Smooth muscle cell of the coronary artery (primary cell): ENCODE measurements at places on chromosomes 12 and 14. TPM values are rescaled to one million over a fixed set of nuclear protein-coding genes. Genes with fewer than 3 reads are reported as not detected.

The MMP19 gene
- total RNA-seq, result 4.0 and 12.0 TPM in 2 replicates

The GLS2 gene
- total RNA-seq, result 0.38 TPM in 1 of 2 replicates, not detected in the other

The SALL2 gene
- 2.0 and 2.9 TPM in 2 replicates for total RNA-seq

The FGD6 gene
- total RNA-seq, result 2.6 and 26.9 TPM in 2 replicates

The ZC2HC1C gene
- total RNA-seq, result 0.23 and 0.53 TPM in 2 replicates

The BHLHE41 gene
- total RNA-seq, result 0.70 and 3.2 TPM in 2 replicates

The GTF2A1 gene
- total RNA-seq, result 25.4 and 43.3 TPM in 2 replicates

The TMCC3 gene
- total RNA-seq, result under 0.01 and 2.7 TPM in 2 replicates

The SLC5A8 gene
- total RNA-seq, result not detected in 2 replicates

The ASCL1 gene
- total RNA-seq, result not detected in 2 replicates

The NXPH4 gene
- 0.59 and 3.8 TPM in 2 replicates for total RNA-seq

The MYF6 gene
- total RNA-seq, result not detected in 2 replicates

The OR6C76 gene
- not detected in 2 replicates for total RNA-seq

The MIP gene
- total RNA-seq, result not detected in 2 replicates

The SERPINA5 gene
- 0.12 and 2.3 TPM in 2 replicates for total RNA-seq

The GPR135 gene
- total RNA-seq, result 0.82 and 2.6 TPM in 2 replicates

The LMNTD1 gene
- 0.23 TPM in 1 of 2 replicates, not detected in the other for total RNA-seq

The BDKRB2 gene
- total RNA-seq, result 0.08 and 61.8 TPM in 2 replicates

The BICDL1 gene
- total RNA-seq, result 0.23 TPM in 1 of 2 replicates, not detected in the other

The CD9 gene
- total RNA-seq, result 104 and 263 TPM in 2 replicates

The SLC7A8 gene
- 0.15 and 16.1 TPM in 2 replicates for total RNA-seq

The FAM90A1 gene
- total RNA-seq, result 0.35 TPM in 1 of 2 replicates, not detected in the other

The GXYLT1 gene
- 4.2 and 8.3 TPM in 2 replicates for total RNA-seq

The CLEC4C gene
- total RNA-seq, result not detected in 2 replicates

The HOTAIR gene
- not detected in 2 replicates for total RNA-seq

The CD163L1 gene
- 0.59 and 8.1 TPM in 2 replicates for total RNA-seq

The GPR68 gene
- 7.1 and 15.6 TPM in 2 replicates for total RNA-seq

The OR11H7 gene
- not detected in 2 replicates for total RNA-seq

The SAMD4A gene
- total RNA-seq, result 12.9 and 17.0 TPM in 2 replicates

The GNB3 gene
- 1.7 and 1.8 TPM in 2 replicates for total RNA-seq

The HOXC9 gene
- total RNA-seq, result 0.08 TPM in 1 of 2 replicates, not detected in the other

The KLRC4 gene
- total RNA-seq, result not detected in 2 replicates

The GPRC5A gene
- 0.82 and 11.6 TPM in 2 replicates for total RNA-seq

The PLEKHG7 gene
- not detected in 2 replicates for total RNA-seq

The CFL2 gene
- total RNA-seq, result 50.7 and 55.2 TPM in 2 replicates

The NUAK1 gene
- total RNA-seq, result 11.0 and 75.3 TPM in 2 replicates

The ISCU gene
- 102 and 131 TPM in 2 replicates for total RNA-seq

The DEGS2 gene
- 0.08 and 0.12 TPM in 2 replicates for total RNA-seq

The TMPRSS12 gene
- not detected in 2 replicates for total RNA-seq

The CYP27B1 gene
- 0.68 TPM in 1 of 2 replicates, not detected in the other for total RNA-seq

The ATG2B gene
- 14.8 and 31.1 TPM in 2 replicates for total RNA-seq

The SLC25A47 gene
- not detected in 2 replicates for total RNA-seq

The FITM1 gene
- total RNA-seq, result 0.23 TPM in 1 of 2 replicates, not detected in the other

The BCL11B gene
- total RNA-seq, result under 0.01 and 0.08 TPM in 2 replicates

The ERP29 gene
- total RNA-seq, result 80.3 and 155 TPM in 2 replicates

The PZP gene
- not detected in 2 replicates for total RNA-seq

The CCDC38 gene
- not detected in 2 replicates for total RNA-seq

The CLEC4D gene
- not detected in 2 replicates for total RNA-seq

The TSHR gene
- not detected in 2 replicates for total RNA-seq

The DDX51 gene
- total RNA-seq, result 7.4 and 7.8 TPM in 2 replicates
